ENCODE measurements at places on chromosomes 5 and 9.

DNA sequence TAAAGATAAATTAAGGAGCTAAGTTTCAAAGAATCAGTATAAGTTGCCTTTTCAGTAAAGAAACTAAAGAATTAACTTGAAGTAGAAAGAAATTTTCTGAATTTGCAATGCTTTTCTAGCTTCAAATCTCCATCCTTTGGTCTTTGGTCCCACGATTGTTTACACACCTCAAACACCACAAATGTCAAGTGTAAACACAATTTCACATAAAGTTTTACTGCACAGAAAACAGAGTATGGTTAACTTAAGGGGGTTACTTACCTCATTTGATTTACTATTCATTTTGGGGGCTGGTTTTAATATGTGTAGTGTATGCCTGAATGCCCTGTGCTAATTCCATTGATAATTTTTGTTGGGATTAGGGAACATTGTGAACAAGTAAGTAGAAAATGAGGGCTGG lies 4.1 kb downstream of the CDO1 start:
- DNase-seq = no peak

DNA sequence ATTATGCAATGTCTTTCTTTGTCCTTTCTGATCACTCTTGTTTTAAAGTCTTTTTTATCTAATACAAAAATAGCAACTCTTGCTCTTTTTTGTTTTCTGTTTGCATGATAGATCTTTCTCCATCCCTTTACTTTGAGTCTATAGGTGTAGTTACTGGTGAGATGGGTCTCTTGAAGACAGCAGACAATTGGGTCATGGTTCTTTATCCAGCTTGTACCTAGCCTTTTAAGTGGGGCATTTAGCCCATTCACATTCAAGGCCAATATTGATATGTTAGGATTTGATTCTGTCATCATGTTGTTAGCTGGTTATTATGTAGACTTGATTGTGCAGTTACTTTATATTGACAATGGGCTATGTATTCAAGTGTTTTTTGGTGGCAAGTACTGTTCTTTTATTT lies 245.9 kb upstream of the TARS1 start:
- no peak for DNase-seq

- peak; percentile 1 for DNase-seq
Observed at GRCh38 chr5:152271420-152271819, 133.7 kb downstream of the NMUR2 start.

GRCh38 chr9:87520172-87520683 lies 22.6 kb downstream of the DAPK1 start:
- DNase-seq = peak; percentile 39

GRCh38 chr9:2839040-2839439 lies 4.9 kb downstream of the PUM3 start:
- DNase-seq = no peak

DNA sequence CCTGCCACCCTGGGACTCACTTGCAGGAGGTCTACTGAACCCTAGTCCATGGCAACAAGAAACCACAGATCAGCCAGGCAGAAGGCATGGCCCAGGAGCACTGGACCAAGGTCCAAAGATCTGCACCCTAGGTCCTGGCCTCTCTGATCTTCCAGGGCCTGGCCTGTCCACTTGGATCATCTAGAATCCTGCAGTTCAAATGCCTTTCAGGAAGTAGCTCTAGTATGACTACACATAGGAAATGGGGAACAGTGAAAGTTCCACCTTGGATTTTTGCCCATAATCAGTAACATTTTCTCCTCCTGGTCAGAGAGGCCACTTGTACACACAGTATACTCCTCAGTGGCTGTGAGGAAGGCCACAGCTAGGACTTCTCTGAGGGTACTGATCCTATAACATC lies 11.5 kb downstream of the ANXA6 start:
- no peak for DNase-seq

DNA sequence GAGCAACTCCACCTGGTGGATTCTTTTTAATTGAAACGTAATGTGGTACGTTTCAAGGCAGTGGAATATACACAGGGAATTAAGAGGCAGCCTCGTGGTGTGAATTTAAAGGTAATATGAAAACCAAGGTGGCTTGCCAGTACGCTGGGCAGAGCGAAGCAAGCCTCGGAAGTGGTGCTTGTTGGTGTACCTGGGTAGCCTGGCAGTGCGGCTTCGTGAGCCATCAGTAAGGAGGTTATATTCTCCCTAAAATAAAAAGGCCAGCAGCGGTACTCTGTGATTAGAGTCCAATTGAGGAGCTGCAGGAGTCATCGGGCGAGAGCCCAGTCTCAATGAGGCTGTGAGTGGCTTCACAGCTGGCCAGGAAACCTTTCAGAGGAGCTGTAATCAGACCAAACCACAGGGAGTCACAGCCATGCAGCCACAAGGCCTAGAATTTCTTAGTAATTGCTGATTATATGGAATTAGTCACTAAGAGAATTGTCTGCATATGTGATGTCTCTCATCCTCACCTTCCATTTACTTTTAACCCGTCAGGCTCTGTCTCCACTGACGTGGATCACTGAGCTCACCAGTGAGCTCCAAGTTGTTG lies 57.7 kb downstream of the DCP2 start:
- DNase-seq = no peak

DNA sequence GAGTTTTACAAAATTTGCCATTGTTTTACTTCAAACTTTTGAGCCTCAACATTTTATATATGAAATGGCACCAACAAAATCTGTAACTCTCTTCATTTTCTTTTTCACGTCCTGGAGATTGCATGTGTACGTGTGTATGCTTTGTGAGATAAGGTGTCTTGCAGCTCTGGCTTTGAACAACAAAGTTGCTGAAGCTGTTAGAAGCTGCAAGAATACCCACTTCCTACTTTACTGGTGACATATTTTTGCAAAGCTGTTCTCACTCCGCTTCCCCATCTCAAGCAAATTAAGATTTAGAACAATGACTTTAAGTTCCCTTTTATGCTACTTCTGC lies 41.8 kb downstream of the FYB1 start:
- peak; percentile 32 for DNase-seq

DNA sequence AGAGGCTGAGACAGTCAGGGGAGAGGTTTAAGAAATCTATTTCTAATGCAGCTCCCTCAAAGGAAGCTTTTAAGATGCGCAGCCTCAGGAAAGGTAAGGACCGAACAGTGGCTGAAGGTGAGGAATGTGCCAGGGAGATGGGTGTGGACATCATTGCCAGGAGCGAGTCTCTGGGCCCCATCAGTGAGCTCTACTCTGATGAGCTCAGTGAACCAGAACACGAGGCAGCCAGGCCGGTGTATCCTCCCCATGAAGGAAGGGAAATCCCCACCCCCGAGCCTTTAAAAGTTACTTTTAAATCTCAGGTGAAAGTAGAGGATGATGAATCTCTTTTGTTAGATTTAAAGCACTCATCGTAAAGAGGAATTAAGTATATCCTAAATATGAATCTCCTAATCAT lies 8.2 kb downstream of the CAVIN4 start:
- DNase-seq = no peak

- no peak for DNase-seq
Observed at GRCh38 chr5:44907396-44907795, 98.6 kb downstream of the MRPS30 start.

DNA sequence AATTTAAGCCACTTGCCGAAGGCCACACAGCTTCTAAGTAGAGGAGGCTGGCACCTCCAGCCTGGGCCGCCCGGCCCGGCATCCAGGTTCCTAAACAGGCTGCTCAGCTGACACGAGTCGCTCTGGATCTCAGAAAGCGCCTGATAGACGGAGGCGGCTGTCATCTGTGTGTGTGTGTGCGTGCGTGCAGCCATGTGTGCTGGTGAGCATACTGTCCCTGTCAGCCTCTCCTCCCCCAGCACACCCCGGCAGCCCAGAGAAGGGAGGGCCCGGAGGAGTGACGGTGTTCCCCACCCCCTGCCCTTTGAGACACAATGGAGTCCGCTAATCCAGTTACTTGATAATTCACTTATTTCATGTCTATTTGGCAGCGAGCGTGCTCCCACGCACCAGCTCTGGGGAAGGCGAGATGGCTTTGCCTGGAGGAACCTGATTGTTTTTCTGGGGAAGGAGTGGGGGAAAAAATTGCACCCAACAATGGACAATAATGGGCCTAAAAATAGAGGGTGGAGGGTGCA lies 20.0 kb downstream of the NTNG2 start:
- no peak for DNase-seq

GRCh38 chr5:74361406-74362358 lies 278.8 kb downstream of the ENC1 start:
- DNase-seq = no peak

DNA sequence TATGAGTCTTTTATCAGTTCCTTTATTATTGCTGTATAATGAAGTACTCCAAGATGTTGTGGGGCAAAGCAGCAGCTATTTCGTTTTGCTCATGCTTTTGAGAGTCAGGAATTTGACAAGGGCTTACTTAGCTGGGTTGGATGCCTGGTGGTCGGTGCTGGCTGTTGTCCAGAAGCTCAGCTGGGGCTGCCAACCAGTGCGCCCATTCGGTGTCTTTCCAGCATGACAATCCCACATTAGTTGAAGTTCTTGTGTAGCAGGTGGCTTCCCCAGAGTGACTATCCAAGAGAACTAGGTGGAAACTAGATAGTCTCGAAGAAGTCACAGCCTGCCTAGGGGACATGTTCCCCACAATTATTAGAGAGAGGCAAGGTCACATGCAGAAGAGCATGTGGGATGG lies 3.4 kb upstream of the FLT4 start:
- DNase-seq = no peak

DNA sequence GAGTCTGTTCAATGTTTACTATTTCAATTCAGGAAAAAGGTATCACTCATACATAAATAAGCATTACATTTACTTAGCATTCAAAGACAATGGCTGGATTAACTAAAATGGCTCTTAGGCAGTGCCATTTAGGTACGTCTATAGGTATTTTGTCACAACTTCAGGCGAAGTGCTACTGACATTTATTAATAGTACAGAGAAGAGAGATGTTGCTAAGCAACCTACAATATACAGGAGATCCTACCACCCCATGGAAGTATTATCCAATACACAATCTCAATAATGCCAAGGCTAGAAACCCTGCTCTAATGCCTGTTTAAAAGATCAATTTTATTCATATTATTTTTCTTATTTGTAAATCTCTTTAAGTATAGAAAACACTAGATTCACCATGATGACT lies 76.0 kb downstream of the UBAP2 start:
- DNase-seq = no peak

- no peak for DNase-seq
Observed at GRCh38 chr5:21071986-21072385, 1084.0 kb upstream of the CDH18 start.

DNA sequence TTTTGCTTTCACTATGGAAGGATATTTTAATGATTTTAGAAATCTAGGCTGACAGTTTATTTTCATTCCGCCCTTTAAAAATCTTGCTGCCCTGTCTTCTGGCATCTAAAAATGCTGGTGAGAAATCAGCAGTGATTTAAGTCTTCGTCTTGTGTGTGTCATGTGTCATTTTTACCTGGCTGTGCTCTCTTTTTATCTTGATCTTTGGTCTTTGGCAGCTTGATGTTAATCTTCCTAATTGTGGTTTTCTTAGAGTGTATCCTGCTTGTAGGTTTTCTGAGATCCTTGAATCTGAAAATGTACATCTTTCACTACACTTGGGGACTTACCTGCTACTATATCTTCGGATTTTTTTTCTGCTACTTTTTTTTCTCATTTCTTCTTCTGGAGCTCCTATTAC lies 11.9 kb upstream of the LPCAT1 start:
- DNase-seq = no peak

DNA sequence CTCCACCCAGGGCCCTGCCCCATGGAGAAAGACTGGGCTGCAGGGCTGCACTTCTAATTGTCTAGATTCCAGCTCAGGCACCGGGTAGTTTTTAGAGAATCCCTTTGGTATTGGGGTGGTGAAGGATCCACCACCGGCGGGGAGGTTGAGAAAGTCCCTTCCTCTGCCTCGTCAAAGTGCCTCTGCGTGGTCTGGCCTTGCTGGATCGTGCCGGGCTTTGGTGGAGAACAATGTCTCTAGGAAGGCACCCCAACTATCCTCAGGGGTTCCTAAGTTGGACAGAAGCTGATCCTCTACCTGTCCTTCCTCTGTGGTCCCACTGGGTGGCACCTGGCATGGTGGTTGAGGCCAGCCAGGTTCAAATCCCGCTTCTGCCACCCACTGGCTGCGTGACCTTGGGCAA lies 7.3 kb upstream of the AMBP start:
- no peak for DNase-seq

- no peak for DNase-seq
Observed at GRCh38 chr5:168064457-168064856, 227.0 kb upstream of the WWC1 start.

DNA sequence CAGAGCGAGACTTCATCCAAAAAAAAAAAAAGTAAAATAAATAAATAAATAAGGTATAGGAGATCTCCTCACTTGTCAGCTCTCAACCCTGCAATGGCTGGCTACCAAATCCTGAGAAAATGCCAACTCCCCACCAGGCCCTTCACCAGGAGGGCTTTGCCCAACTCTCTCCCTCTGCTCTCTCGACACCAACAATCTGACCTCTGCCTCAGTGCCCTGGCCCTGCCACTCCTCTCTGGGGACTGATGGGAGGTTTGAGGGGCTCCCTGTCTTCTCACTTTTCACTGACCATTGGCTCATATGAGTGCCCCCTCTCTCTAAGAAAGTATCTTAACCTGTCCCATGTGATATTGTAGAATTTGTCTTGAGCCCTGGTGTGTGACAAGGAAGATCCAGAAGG lies 52.6 kb upstream of the SH3PXD2B start:
- DNase-seq = no peak

DNA sequence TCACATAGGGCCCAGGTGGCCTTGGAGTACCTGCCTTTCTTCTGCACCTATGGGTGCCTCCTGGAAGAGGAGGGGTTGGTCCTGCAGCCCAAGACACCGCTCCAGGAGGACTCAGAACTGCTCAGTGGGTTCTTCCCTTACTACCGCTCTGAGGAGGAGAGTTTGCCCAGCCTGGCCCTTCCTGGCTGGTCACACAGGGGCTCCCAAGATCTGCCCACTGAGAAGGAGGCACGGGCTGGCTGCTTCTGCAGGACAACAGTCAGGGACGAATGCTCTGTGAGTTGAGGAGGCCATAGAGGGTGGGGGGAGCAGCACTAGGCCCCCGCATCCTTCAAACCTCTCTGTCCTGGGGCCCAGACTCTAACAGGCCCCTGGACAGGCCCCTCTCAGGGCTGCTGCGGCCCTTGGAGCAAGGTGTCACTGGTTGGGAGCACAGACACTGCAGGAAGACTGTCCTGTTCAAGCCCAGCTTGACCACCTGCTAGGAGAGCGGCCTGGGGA lies 9.9 kb upstream of the SLC25A48 start:
- DNase-seq = no peak

GRCh38 chr5:531101-531748 lies 7.0 kb upstream of the SLC9A3 start:
- DNase-seq = no peak

DNA sequence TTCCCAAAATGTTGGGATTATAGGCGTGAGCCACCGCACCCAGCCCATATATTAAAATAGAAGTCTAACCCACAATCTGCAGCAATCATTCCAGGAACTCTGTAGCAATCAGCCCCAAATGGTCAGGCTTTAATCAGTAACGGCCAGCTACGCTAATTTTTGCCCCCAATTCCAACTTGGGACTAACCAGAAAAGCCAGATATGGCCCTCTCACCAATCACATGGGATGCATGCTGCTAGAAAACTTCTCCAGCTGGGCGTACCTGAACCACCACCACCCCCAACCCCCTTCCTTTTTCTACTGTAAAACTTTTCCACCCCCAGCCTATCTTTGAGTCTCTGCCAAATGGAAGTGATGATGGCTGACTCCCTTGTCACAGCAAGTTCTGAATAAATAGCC lies 4.1 kb downstream of the SUSD1 start:
- DNase-seq = peak; percentile 39

Measured in erythroblast (primary cell).